ENCODE measurements at places on chromosomes 3 and 15.

GRCh38 chr3:48236531-48236930, 4.4 kb upstream of the ZNF589 start:
- no peak for DNase-seq
- no peak overlapping the region for H3K27ac ChIP-seq

DNA sequence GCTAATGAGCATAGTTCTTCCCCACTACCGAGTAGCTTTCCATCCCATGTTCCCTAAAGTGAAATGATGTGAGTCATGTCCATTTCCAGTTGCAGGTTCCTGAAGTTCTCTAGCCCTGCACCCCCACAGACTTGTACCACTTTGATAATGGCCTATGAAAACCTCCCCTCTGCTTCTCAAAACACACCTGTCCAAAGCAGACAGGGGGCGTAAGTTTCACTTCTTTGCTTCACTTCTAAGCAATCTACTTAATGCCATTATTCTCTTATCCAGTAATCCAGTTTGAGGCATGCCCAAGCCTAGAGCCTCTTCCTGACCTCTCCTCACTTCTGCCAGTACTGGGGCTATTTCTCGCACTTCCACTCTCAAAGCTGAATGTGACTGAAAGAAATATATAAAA, 305.1 kb downstream of the IGSF11 start:
- no peak overlapping the region for H3K27ac ChIP-seq
- H3K4me3 ChIP-seq: no peak overlapping the region
- H3K36me3 ChIP-seq: no peaks in the 10 kb centered on the region
- no peak for DNase-seq

DNA sequence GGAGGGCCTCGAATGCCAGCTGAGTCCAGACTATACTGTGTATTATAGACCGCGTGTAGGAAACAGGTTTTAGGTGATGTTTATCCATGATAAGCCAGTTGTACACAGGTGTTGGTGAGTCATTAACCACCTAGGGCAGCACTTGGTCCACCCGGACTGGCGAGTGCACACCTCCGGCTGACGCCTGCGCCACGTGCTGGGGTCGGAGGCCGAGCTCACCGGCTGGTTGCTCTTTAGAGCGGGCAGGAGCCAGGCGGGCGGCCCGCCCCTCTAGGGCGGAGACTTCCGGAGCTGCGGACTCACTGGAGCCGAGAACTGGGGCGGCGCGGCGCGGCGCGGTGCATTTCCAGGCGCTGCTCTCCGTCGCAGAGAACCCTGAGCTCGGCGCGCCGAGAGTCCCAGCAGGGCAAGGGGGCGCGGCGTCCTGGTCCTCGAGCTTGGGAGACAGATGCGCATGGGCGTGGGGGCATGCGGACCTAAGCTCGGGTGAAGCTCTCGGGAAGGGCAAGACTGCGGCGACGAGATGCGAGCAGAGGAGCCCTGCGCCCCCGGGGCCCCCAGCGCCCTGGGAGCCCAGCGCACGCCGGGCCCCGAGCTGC, at the start of gene ESYT3:
TSS of gene ESYT3 (plus strand) at position 341 of the 599 bp plus-strand sequence. CDS start at position 524, 183 bp downstream.
- peak within 1 kb of the TSS; percentile 84 for H3K4me3 ChIP-seq
- H3K36me3 ChIP-seq: no peaks in the 10 kb centered on the region
- H3K4me1 ChIP-seq: peaks cover 36% of the 10 kb centered on the region
- DNase-seq: peak; percentile 97

DNA sequence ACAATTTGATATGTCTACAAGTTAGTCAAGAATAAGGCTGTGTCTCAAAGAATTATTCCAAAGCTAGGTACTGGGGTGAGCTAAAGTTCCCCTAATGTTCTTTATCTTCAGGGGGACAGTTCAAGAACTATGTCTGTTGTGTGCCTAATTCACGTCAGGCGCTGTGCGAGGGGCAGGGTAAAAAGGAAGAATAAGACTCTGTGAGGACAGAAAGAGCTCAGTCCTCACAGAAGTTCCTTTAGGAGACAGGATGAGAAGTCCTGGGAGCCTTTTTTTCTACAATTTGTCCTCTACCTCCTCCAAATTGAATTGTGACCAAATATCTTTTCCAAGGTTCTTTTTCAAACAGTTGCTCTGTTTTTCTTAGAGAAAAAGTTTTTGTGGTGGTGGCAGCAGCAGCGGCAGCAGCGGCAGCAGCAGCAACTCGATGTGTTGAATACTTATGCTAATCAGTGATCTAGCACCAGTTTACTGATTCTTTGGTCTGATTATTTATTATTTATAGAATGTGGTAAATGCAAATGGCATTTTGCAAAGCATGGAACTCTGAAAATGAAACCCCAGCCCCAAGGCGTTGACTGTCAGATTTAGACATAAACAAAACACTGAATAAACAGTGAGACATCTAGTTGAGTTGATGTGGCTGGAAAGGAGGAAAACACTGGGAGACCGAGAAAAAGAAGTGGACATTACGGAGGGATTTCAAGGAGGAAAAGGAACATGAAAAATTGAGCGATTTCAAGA, 88.6 kb downstream of the GTPBP8 start:
- peak overlapping the region; percentile 1 for H3K4me3 ChIP-seq
- H3K27ac ChIP-seq: no peak overlapping the region
- H3K36me3 ChIP-seq: no peaks in the 10 kb centered on the region
- H3K4me1 ChIP-seq: no peaks in the 10 kb centered on the region

- DNase-seq: no peak
- H3K27ac ChIP-seq: no peak overlapping the region
- H3K4me3 ChIP-seq: no peak overlapping the region
- H3K36me3 ChIP-seq: no peaks in the 10 kb centered on the region
Observed at GRCh38 chr3:161409069-161409468, 37.8 kb upstream of the SPTSSB start.

Measured in upper lobe of left lung (tissue), 6 donors.